ENCODE measurements at places on chromosomes 6 and 20.

GRCh38 chr6:83518816-83519480, 6.6 kb downstream of the PRSS35 start:
- peak; percentile 32 for DNase-seq

- no peak for DNase-seq
Observed at GRCh38 chr6:153150371-153150751, 19.3 kb upstream of the RGS17 start.

- DNase-seq: no peak
Observed at GRCh38 chr20:23087587-23088251, 1.6 kb upstream of the CD93 start.

DNA sequence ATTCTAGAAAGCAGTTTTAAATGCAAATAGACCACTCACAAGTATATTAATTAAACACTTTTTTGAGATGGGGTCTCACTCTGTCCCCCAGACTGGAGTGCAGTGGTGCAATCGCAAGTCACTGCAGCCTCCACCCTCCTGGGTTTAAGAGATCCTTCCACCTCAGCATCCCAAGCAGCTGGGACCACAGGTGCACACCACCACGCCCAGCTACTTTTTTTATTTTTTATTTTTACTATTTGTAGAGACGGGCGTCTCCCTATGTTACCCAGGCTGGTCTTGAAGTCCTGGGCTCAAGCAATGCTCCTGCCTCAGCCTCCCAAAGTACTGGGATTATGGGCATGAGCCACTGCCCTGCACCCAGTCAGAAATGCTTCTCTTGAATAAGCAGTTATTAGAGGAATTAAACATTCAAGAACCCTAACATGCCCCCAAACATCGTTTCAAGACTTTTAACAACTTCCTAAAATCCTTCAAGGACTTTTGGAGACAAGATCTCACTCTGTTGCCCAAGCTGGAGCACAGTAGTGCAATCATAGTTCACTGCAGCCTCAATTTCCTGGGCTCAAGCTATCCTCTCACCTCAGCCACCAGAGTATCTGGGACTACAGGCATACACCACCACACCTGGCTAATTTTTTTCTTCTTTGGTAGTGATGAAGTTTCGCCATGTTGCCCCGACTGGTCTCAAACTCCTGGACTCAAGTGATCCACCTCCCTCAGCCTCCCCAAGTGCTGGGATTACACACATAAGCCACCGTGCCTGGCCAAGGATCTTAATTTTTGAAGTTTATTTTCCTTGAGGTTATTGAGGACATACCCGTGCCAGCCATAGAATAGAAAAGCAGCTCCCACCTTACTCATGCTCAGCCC, 3.2 kb downstream of the MCCD1 start:
- no peak for DNase-seq

DNA sequence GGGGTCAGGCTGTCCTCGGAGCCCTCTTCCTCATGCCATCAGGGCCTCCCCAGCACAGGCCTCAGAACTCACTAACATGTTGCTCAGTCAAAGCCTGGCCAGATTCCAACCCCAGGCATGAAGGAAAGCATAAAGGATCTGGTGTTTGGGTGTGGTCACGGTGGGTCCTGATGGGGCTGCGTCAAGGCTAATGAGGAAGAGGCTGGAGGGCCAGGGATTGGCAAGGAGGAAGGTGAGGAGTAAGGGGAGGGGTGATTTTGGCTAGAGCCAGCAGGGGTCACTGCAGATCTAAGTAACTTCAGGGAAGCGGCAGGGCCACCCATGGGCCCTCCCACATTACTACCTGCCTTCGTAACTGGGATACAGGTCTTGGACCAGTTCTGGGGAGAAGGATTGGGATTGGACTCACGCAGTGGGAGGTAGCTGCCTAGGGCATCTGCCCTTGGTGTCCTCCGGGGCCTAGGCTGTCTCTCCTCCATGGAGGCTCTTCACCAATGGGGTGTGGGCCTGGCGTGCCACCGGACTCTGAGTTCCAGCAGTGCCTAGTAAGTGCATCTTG, 36.2 kb upstream of the MRPS18A start:
- no peak for DNase-seq

GRCh38 chr6:125310994-125311649, 9.4 kb upstream of the HDDC2 start:
- DNase-seq: peak; percentile 62

- no peak for DNase-seq
Observed at GRCh38 chr20:64214952-64215351, 40.6 kb upstream of the PCMTD2 start.

- DNase-seq: no peak
Observed at GRCh38 chr6:168626046-168626602, 185.1 kb downstream of the SMOC2 start.

GRCh38 chr6:117078624-117079023, 186.7 kb upstream of the VGLL2 start:
- DNase-seq: no peak

DNA sequence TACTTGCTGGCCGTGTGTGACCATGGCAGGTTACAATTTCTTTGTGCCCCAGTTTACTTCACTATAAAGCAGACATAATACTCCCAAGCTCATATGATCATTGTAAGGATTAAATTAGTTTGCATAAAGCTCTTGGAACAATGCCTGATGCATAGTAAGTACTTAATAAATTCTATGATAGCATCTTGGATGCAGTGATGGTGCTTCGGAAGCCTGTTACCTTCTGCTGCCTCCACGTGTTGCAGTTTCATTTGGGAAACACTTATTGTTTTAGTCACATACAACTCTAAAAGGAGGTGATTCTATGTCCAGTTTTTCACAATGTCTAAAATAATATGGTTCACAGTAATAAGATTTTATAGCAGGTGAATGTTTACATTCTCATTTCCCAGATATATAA, 343.9 kb downstream of the NRN1 start:
- DNase-seq: no peak

GRCh38 chr20:60900618-60901017, 351.4 kb upstream of the CDH4 start:
- no peak for DNase-seq

DNA sequence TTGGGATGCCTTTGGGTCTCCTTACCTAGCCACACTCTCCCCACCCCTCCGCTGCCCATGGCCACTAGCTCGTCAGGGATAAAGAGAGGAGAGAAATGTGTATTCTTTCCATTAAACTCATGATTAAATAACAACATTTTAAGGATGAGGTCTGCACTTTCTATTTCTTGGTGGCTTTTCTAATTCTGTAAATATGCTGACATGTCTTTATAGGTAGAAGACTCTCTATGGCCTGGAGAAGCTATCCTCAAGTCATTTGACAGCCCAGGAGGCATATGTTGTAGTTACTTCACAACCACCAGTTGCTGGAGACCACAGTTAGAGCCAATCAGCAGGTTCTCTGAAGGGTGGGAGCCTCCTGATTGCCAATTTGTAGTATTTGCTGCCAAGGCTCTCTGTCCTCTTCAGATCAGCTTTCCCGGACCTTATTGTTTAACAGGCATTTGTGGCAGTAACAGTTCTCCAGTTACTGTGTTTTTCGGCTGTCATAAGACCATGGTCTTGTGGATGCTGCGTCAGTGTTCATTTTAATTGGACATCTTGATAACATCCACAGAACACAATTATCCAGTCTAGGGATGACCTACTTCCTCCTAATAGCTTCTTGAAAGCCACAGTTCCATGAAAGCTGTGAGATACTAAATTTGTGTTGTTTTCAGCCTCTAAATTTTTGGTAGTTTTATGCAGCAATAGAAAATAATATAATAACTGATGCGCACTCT, 205.0 kb upstream of the KCNQ5 start:
- no peak for DNase-seq

GRCh38 chr6:125818225-125818657, 27.5 kb downstream of the NCOA7 start:
- no peak for DNase-seq

DNA sequence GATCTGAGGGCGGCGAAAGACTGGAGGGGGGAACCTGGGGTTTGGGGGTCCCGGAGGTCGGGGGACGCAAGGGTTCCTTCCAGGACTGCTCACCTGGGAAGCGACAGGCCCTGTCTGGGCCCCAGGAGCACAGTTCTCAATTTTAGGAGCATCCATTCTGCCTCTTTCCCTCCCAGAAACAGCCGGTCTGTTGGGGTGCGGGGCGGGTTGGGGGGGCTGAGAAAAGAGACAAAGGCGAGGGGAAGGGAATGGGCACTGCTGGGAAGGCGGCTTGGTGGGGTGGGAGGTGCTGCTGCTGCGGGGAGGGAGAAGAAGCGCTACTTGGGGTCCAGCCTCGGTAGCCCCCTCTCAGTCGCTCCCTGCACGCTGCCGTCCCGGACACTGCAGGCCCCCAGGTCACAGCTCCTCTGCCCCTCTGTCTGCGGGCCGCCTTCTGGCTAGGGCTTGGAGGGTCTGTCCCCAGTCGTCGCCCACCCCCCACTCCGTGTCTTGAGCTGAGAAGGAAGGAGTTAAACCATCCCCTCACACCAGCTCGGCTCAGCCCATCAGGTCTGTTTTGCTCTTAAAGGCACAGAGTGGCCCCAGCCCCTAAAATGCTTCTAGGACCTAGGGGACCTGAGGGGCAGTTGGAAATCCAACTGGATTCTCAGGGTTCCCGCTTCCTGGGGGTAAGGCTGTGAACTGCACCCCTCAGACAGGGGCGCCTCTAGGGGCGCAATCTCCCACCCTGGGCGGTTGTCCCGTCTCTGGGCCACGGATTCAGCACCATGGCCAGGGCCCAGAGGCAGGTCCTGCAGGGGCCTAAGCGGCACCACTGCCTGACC, 690 bp downstream of the GDAP1L1 start:
- peak; percentile 0 for DNase-seq

DNA sequence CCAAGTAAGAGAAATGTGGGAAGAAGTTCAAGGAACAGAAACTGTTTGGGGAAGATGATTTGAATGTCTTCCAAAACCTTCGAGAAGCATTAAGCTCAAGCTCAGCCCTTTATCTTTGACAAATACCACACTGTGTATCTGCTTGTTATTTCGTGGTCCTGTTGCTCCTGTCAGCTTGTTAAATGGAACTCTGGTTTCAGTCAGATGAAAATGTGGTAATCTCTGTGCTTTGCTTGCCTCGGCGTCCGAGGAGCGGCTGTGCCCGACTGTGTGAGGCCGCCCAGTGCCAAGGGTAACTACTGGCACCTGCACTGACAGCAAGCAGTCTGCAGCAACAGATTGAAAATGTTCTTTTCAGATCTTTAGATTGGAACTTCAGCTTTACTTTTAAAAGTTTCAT, 577.9 kb upstream of the FLRT3 start:
- DNase-seq: no peak

DNA sequence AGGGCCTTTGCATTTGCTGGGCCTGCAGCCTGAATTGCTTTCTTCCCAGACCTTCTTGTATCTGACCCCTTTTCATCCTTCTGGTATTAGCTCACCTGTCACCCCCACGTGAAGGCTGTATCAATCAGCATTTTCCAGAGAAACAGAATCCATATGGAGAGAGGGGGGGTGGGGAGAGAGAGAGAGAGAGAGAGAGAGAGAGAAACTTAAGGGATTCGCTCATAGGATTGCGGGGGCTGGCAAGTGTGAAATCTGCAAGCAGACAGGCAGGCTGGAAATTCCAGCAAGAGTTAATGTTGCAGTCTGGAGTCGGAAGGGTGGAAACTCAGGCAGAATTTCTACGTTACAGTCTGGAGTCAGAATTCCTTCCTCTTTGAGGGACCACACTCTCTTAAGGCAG, 410.7 kb upstream of the SULF2 start:
- DNase-seq: no peak

DNA sequence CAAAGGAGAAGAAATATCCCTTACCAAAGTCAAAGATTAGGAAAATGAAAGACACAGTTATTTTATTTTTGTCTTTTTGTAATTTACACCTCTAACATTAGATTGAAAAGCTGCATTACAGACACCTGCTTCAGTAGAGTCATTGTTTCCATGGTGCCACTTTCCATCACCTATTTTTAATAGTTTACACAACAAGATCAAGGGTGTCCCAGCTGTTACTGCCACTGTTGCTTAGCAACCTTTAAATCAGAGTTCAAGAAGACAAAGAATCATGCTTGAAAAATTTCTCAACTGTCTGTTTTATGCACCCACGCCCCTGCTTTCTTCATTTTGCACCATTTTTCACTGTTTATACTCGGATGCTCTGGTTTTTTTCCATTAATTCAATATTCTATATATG, 668.2 kb upstream of the GJE1 start:
- DNase-seq: peak; percentile 60

GRCh38 chr20:25750765-25751696, 54.4 kb upstream of the ZNF337 start:
- peak; percentile 32 for DNase-seq

GRCh38 chr6:120534954-120535353, 799.3 kb downstream of the TBC1D32 start:
- no peak for DNase-seq

DNA sequence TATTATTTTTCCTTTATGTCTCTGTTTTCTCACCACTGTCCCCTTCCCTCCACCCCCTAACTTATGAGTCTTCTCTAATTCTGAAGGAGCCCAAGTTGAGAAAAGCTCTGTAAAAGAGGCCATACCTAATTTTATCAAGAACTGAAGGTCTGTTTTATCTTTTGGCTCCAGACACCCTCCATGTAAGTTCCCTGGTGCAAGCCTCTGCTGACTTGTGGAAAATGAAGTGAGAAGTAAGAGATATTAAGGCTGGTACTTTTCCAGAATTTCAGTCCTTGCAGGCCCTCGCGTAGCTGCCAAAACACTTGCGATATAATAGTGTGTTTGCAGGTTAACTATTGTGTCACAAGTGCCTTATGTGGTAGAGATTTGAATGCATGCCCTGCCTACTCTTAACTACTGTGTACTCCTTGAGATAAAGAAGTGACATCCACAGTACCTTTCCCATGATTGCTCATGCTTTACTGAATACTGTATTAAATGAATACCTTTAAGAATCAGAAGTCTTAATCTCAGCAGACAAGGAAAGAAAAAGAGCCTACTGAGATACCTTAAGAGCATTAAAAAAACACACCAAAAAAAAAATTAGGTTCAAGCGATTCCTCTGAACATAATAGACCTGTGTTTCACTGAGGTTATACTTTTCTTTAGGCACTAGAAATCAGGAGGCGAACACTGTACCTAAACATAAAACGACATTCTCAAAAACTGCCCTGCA, 143.6 kb upstream of the ZNF184 start:
- no peak for DNase-seq

GRCh38 chr6:116351101-116351500, 19.6 kb upstream of the DSE start:
- DNase-seq: no peak

GRCh38 chr6:14200047-14200446, 82.5 kb downstream of the CD83 start:
- DNase-seq: no peak

DNA sequence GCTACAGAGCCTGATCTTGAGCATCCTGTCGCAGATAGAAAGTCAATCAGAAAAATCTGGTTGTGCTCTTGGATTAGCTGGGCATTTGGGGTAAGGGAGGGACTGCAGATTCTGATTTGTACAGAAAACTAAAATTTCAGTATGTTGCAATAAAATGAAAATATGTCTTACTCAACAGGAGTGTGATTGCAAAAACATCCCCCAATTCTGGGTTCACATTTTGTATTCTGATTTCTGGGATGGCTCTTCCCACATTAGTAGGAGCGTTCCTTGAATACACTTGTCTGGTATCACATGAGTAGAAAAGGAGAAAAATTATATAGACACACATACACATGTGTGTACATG, 40.5 kb downstream of the PANK2 start:
- DNase-seq: no peak
